Liver (tissue), 10 donors: ENCODE measurements at places on chromosomes 4 and X. TPM values are rescaled to one million over a fixed set of nuclear protein-coding genes. Genes with fewer than 3 reads are reported as not detected.

SAGE1 gene
- polyA plus RNA-seq, result not detected

GUCY1B1 gene
- 2.6 TPM for polyA plus RNA-seq

PPP1R2C gene
- polyA plus RNA-seq, result not detected

GRK4 gene
- polyA plus RNA-seq, result 1.6 TPM

P2RY8 gene
- 0.59 TPM for polyA plus RNA-seq

CACNA1F gene
- polyA plus RNA-seq, result 0.03 TPM

ODAM gene
- polyA plus RNA-seq, result not detected

GRCh38 chr4:148089624-148090023, 352.6 kb downstream of the NR3C2 start:
- no peak for DNase-seq
- H3K4me1 ChIP-seq, result no peaks in the 10 kb centered on the region
- H3K27me3 ChIP-seq, result no peaks in the 10 kb centered on the region
- no peak overlapping the region for H3K4me3 ChIP-seq
- H3K36me3 ChIP-seq, result no peaks in the 10 kb centered on the region

DNA sequence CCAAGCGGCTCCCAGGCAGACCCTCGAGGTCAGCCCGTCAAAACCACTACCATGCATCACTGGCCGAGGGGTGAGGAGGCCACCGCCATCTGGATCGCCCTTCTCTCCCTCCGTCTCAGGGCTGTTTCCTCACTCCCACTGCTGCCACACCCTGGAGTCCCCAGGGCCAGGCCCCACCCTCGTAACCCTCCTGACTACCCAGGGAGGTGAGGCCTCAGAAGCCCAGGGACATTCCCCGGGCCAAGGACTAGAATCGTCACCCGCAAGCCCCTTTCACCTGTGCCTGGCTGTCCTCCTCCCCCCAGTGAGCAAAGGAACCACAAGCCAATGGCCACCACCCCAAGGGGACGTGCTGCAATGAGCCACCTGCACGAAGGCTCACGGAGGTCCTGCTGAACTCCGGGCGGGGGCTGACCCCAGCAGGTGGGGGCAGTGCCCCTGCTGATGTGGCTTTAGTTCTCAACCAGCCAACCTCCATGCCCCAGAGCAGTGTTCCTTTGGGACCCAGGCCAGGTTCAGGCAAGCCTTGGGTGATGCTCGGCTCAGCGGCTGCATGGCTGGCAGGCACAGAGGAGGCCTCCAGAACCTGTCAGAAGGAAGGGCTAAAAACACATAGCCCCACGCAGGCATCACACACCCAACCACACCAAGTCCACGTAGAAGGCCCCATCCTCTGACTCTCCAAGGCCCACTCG, 23.8 kb downstream of the PPP2R2C start:
- no peaks in the 10 kb centered on the region for H3K27me3 ChIP-seq
- no peaks in the 10 kb centered on the region for H3K4me1 ChIP-seq
- H3K27ac ChIP-seq, result no peak overlapping the region
- no peak overlapping the region for H3K4me3 ChIP-seq

DNA sequence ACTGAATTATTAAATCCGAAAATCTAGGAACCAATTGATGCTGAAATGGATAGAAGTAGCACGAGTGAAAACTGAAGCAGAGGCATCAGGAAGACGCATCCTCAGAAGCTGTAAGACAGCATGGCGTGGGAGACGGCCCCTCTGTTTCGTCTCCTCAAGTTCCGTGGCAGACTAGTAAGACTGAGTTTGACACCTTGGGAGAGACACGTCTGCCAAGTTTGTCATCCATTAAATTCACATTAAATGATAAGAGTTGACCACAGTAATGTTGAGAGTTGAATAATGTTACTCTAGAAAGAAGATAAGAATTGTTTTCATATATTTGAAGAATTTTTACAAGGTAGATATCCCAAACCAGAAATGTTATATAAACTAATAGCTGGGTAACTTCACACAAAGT, 736.1 kb upstream of the FRG1 start:
- no peak for DNase-seq
- no peaks in the 10 kb centered on the region for H3K36me3 ChIP-seq

DNA sequence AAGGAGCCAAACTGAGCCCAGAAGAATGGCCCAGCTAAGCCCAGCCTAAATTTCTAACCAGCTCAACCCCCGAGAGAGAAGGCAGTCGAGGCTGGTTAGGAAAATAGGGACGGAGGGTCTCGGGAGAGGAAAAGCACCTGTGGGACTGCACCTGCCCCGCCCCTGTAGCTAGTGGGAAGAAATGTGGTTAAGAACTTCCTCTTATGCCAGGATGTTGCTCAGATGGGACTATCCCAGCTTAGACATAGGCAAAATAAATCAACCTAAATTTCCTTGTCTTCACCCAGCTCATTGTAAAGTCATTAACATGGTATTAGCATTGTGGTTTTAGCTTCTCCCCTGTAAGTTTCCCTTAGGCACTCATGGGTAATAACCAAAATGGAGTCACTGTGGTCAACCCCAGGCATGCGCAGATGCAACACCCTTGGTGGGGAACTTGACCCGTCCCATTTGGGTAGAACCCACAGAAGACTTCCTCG, 86.8 kb downstream of the ZNF718 start:
- DNase-seq, result no peak
- no peak overlapping the region for H3K4me3 ChIP-seq
- no peaks in the 10 kb centered on the region for H3K36me3 ChIP-seq

- no peaks in the 10 kb centered on the region for H3K27me3 ChIP-seq
- no peak overlapping the region for H3K27ac ChIP-seq
- H3K36me3 ChIP-seq, result no peaks in the 10 kb centered on the region
These were observed 12.5 kb downstream of the GRXCR1 start for GRCh38 chr4:42904986-42905385.

- H3K36me3 ChIP-seq, result no peaks in the 10 kb centered on the region
- no peak overlapping the region for H3K27ac ChIP-seq
These were observed 33.3 kb upstream of the FGFR3 start for GRCh38 chr4:1759818-1760223.

DNA sequence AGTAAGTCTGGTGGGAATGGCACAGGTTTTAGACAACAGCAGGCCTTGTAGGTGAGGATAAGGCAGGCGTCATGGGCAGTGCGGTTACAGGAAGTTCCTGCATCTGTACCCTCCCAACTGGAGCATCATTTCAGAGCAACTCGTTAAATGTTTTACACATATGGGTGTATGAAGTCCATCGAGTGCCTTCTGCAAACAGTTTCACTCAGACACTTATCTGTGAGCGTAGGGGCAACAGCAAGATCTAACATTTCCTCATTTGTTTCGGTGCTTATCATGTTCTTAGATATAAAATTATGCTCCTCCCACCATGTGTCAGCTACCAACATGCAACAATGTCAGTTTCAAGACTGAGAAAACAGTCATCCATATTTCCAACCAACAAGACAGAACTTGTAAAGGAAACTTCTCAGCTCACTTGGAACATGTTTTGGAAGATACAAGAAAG, 69.9 kb downstream of the ELOVL6 start:
- H3K27me3 ChIP-seq, result no peaks in the 10 kb centered on the region
- H3K4me1 ChIP-seq, result peaks cover 9% of the 10 kb centered on the region
- no peak overlapping the region for H3K4me3 ChIP-seq
- no peak overlapping the region for H3K27ac ChIP-seq
- no peak for DNase-seq

DNA sequence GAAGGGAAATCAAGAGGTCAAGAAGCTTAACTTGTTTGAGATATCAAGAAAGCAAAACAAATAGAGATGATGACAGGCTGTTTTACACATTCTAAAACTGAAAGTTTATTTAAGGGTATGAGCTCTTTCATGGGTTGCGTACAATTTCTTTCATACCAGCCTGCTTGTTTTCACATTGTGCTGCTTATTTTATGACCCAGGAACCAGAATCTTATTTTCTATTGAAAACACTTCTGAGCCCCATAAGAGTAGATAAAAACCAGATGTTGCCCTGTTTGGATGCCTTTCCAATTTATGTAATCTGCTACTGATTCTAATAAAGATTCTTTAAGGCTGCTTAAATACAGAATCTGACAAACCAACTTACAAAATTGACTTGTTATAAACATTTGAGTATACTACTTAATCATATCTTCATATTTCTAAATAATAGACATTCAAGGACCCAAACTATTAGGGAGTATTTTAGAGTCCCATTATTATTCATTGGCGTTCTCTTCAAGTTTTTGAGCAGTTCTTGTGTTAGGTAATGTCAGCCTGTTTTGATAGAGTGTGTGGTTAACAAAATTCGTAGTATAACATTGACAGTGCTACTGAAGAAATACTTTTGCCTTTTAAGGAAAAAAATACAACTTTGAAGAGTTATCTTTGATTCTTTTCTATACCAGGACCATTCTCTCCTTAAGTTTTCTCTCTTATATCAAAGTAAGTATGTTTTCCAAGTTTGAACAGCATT, 74.4 kb downstream of the PDLIM5 start:
- H3K4me1 ChIP-seq, result peaks cover 13% of the 10 kb centered on the region
- H3K27me3 ChIP-seq, result no peaks in the 10 kb centered on the region
- H3K36me3 ChIP-seq, result peaks cover 4% of the 10 kb centered on the region
- DNase-seq, result no peak
- peak overlapping the region; percentile 12 for H3K27ac ChIP-seq
- no peak overlapping the region for H3K4me3 ChIP-seq

DNA sequence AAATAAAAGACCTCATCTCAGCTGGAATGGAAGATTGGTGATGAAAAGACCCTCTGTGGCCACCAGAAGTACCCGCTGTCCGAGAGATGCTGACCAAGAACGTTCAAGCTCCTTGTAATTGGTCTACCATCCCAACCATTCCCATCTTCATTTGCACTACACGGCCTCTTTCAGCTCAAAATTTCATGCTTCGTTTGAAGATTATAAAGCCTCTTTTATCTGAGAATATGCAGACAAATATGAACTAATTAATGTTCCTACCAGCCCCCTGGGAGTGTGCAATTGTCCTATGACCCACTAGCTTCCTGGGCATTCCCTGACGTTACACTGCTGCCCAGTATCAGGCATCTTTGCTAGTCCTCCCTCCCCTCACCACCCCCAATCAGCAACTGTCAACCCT, 583.7 kb downstream of the MID1IP1 start:
- no peaks in the 10 kb centered on the region for H3K36me3 ChIP-seq
- H3K4me3 ChIP-seq, result no peak overlapping the region
- no peak for DNase-seq
- H3K27me3 ChIP-seq, result no peaks in the 10 kb centered on the region
- no peaks in the 10 kb centered on the region for H3K4me1 ChIP-seq

GRCh38 chr4:15717657-15718416, 15.0 kb downstream of the BST1 start:
- no peaks in the 10 kb centered on the region for H3K27me3 ChIP-seq
- H3K4me3 ChIP-seq, result no peak overlapping the region
- peaks cover 1% of the 10 kb centered on the region for H3K4me1 ChIP-seq
- no peak overlapping the region for H3K27ac ChIP-seq

- H3K36me3 ChIP-seq, result no peaks in the 10 kb centered on the region
- no peak for DNase-seq
- H3K27ac ChIP-seq, result no peak overlapping the region
These were observed 1.4 kb upstream of the DHRSX start for GRCh38 chrX:2502120-2502667.

DNA sequence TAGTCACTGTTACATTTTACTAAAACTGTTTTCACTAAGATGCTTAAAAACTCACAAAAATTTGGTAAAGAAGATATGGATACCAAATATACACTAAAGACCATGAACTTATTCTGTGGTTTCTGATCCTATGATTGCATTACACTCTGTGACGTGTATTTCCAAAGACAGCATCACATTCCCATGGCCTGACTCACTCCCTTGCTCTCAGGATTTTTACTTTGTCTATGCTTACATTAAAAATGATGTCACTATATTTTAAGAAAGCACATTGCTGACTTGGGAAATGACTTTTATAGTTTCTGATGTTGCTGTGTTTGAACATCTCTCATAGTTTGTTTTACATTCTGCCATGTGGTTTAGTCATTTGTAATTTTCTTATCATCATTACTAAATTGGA, 327.9 kb upstream of the MAGEB18 start:
- no peaks in the 10 kb centered on the region for H3K36me3 ChIP-seq
- no peak overlapping the region for H3K27ac ChIP-seq
- no peak for DNase-seq
- H3K27me3 ChIP-seq, result no peaks in the 10 kb centered on the region

- DNase-seq, result no peak
- H3K4me3 ChIP-seq, result no peak overlapping the region
- H3K27ac ChIP-seq, result no peak overlapping the region
- H3K27me3 ChIP-seq, result no peaks in the 10 kb centered on the region
These were observed 2.6 kb downstream of the INTS6L start for GRCh38 chrX:135522878-135523693.

DNA sequence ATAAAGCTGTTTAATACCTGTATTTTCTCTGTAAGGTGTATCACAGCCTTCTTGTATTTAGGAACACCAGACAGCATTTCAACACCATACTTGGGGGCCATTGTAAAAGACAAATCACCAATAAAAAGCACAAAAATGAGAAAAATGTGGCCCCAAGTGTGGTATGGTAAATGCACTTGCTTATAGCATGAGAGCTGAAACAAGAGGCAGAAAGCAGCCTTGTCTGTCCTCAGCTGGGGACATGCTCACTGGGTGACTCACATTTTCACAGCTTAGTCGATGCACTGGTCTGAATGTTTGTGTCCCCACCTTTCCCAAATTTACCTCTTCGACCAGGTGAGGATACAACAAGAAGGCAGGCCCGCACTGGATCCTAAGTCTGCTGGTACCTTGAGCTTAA, 639.7 kb upstream of the AGA start:
- H3K27me3 ChIP-seq, result no peaks in the 10 kb centered on the region
- H3K36me3 ChIP-seq, result no peaks in the 10 kb centered on the region
- DNase-seq, result no peak
- no peak overlapping the region for H3K27ac ChIP-seq

DNA sequence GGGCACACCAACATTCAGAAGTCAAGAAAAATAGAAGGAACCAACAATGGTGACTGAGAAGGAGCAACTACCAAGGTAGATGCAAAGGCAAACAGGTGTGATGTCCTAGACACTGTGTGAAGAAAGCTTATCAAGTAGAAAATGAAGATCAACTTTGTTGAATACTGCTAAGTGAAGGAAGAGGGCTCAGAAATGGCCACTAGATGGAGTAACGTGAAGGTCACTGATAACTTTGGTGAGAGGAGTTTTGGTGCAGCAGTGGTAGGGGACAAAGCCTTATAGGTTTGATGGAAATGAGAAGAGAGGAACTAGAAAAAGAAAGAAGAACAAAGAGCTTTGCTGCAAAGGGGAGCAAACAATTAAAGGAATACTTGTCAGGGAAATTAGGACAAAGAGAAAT, 23.5 kb downstream of the OTC start:
- H3K4me3 ChIP-seq, result no peak overlapping the region
- no peaks in the 10 kb centered on the region for H3K27me3 ChIP-seq
- no peak overlapping the region for H3K27ac ChIP-seq
- H3K4me1 ChIP-seq, result no peaks in the 10 kb centered on the region
- no peaks in the 10 kb centered on the region for H3K36me3 ChIP-seq
- no peak for DNase-seq

DNA sequence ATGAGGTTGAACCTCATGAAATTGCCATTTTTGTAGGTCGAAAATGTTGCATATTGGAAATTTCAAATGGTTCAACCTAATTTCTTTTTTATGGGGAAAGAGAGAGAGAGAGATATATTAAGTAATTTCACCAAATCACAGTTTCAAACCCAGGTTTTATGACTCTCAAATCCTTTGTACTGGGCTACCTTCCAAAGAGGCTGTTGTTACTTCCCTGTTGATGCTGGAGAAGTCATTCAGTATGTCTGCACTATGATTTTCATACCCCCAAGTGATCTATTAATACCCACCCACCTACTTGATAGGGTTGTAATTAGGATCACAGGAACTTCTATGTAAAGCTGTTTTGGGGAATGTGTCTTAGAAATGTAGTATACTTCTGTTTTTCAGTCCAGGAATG, 109.9 kb downstream of the ZNF330 start:
- H3K27ac ChIP-seq, result no peak overlapping the region
- H3K4me1 ChIP-seq, result peaks cover 24% of the 10 kb centered on the region
- no peak for DNase-seq
- no peak overlapping the region for H3K4me3 ChIP-seq
- H3K27me3 ChIP-seq, result no peaks in the 10 kb centered on the region
